Pons (tissue), 1 donor: ENCODE measurements at places on chromosomes 3 and 15.
A peak's percentile ranks its signal among the peaks of the same experiment; 100 is the strongest.

GRCh38 chr15:98794748-98795147, 146.4 kb downstream of the IGF1R start:
- no peak for DNase-seq

DNA sequence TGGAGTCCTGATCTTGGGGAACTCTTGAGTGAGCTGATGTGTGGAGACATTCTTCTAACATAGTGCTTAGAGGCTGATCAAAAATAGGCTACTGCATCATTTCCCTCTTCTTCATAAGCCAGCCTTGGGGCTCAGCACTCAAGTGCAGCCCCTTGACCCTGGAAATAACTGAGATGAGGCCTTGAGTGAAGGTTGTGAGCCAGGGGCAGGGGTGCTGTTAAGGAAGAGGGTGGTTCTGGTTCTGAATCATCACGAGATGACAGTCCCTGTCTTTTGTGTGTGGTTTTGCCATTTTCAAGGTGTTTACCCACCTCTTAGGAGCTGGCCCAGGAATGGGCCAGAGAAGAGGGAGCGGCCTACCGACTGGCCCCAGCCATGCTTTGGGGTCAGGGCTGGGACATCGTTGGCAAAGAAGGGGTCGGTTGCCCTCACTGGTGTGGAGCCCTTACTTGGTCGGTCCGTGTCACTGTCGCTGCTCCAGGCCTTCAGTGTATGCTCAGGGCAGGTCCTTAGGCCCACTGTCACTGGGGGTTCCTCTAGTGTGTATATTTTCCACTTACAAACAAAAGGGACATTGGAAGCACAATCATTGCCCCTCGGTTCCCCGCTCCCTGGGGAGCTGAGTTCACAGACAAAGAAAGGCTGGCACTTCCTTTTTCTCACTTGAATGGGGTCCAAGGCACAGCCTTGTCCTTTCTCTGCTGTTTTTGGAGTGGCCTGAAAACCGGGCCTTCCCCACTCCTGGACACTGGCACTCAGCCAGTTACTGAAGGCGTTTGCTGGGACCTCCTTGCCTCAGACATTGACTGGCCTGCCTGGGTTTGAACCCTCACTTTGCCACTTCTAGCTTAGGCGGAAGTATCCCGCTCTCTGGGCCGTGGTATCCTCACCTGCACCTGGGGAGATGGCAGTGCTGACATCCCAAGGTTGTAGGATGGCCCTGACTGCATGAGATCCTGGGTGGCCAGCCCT, 46.6 kb downstream of the SLC6A6 start:
- DNase-seq: no peak

DNA sequence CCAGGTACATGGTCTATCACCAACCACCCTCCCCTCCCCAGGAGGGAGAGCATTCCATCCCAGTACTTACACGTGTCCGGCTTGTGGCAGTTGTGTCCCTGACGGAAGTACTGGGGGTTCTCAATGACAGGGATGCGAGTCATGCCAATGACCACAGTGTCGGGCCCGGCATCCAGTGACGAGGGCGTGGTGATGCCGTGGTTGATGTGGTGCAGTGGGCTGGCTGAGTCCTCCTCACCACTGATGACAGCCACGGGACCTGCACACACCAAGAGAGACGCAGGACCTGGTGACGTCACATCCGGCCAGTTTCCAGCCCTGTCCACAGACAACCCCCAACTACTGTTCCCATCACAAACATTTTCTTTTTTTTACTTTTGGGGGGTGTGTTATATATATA, 223.8 kb downstream of the NTRK3 start:
- no peak for DNase-seq

GRCh38 chr15:28289694-28290463, 32.1 kb downstream of the HERC2 start:
- DNase-seq: no peak

- no peak for DNase-seq
These were observed 230.5 kb downstream of the MFSD1 start for GRCh38 chr3:159032311-159032710.

- no peak for DNase-seq
These were observed 60.1 kb downstream of the LYSMD4 start for GRCh38 chr15:99673111-99673510.

DNA sequence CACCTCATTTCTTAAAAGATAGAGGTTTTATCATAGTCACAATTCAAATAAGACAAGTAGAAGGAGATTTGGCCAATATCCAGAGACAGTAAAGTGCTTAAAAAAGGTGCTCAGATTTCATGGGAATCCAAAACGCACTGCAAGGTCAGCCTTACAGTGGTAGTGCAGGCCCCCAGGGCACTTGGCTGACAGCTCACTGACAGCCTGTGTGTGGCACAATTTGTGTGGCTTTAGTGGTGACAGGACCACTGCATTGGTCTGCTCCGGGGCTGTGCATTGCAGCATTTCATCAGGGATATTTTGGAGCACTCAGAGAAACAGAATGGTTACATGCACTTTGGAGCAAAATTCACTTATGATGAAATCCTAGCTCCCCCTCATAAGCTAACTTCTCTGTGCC, 544.3 kb downstream of the NTRK3 start:
- DNase-seq: no peak

DNA sequence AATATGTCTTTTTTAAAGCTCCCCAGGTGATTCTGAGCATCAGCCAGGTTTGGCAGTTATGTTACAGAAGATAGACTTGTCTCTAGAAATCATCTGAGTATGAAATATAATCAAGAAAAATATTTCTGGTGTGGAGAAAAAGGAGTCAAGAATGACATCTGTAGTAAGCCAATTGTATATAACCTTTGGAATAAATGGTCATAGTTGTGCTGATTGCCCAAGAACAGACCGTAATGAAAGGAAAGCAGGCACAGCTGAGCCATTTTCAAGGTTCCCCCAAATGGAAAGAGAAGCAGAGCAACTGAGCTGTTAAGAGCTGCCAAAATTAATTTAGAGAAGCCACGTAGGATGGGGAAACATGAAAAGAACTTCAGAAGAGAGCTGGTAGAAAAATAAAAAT, 26.6 kb downstream of the GOLM2 start:
- DNase-seq: no peak

DNA sequence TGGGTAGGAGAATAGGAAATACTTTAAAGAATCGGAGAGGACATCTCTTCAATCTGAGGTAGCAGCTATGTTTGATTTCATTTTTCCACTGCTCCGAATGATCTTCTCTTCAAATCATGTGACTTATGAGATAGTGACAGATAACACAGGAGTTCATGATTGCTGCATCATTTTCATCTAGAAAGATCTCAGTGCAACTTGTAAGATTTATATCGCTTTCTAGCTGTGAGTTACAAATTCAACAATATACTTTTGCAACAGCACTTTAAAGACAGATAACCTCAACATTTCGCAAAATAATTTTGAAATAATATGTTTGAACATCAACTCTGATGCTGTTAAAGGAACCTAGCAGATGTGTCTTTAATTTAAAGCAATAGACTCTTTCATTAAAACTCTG, 99.9 kb upstream of the CCDC80 start:
- no peak for DNase-seq

DNA sequence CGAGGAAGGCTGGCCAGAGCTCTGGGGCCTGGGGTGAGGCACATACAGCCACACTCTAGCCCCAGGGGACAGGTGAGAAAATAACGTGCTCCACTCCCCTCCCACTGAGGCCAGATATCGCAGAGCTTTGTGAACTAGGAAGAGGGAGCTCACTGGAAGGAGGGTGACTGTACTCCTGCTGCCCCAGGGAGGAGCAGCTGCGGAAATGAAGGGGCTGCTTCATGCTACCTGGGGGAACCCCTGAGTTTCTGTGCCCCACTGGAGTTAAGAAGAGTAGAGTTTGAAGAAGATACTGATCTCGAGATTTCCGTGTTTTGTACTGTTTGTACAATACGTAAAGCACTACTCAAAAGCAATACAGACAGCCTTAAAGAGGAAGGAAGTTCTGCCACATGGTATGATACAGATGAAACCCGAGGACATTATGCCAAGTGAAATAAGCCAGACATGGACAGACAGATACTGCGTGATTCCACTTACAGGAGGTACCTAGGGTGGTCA, 44.6 kb downstream of the CMTM6 start:
- peak; percentile 66 for DNase-seq

GRCh38 chr3:118912188-118912587, 122.5 kb downstream of the IGSF11 start:
- no peak for DNase-seq

- no peak for DNase-seq
These were observed 36.3 kb upstream of the SH3BP5 start for GRCh38 chr3:15368561-15369135.

GRCh38 chr15:44676676-44677075, 13.2 kb upstream of the SPG11 start:
- no peak for DNase-seq

GRCh38 chr3:168216851-168217250, 121.1 kb upstream of the GOLIM4 start:
- DNase-seq: no peak

GRCh38 chr3:41148478-41148877, 50.8 kb upstream of the CTNNB1 start:
- DNase-seq: no peak

DNA sequence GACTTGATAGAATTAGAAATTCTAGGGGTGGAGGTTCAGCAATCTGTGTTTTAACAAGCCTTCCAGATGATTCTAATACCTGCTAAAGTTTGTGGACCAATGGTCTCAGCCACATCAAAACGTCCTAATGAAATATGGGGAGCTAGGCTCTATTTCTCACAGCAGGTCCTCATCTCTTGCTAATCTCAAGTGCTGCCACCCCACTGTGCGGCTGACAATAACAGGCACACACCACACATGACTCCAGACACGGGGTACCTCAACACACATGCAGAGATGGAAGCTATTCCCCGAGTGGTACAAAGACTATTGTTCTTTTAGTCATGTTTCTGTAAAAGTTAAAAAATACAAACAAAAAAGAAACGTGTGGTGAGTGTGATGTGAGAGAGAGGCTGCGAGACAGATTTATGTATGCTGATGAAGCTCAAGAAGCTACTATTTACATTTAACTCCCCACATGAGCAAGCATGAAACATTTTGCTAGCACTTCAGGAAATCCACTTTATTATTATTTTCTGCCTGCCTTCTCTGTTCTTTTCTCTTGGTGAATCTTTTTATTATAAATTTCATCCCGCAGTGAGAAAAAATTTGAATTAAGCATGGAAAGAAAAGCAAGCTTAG, 405.6 kb downstream of the MAGI1 start:
- DNase-seq: no peak

DNA sequence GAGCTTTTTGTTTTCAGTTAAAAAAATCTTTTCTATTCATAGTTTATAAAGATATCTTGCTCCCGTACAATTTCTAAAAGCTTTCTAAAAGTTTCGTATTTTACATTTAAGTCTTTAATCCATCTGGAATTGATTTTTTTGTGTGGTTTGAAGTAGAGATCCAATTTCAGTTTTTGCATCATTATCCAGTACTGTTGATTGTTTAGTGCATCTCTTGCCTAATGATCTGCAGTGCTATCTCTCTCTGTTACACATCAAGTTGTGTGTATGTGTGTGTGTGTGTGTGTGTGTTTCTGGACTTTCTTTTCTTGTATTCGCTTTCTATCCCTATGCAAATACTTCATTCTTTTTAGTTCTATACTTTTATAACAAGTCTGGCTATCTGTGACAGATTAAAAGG, 605.8 kb upstream of the DPPA4 start:
- DNase-seq: no peak

DNA sequence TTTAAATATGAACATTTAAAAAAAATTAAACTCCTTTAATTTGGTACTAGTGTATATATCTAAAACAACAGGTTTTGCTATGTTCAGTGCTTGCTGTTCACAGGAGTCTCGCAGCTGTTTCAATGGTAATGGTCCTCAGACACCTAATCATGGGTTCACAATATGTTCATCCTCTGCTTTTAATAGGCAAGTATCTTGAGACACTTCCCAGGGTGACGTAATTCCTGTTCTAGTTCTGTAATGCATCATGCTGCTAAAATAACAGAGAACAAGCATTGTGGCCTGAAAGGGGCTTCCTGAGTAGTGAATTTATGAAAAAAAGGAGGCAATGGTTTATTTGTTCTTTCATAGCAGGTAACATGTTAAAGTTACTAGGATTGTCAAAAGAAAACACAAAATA, 625.2 kb upstream of the GBE1 start:
- DNase-seq: no peak

DNA sequence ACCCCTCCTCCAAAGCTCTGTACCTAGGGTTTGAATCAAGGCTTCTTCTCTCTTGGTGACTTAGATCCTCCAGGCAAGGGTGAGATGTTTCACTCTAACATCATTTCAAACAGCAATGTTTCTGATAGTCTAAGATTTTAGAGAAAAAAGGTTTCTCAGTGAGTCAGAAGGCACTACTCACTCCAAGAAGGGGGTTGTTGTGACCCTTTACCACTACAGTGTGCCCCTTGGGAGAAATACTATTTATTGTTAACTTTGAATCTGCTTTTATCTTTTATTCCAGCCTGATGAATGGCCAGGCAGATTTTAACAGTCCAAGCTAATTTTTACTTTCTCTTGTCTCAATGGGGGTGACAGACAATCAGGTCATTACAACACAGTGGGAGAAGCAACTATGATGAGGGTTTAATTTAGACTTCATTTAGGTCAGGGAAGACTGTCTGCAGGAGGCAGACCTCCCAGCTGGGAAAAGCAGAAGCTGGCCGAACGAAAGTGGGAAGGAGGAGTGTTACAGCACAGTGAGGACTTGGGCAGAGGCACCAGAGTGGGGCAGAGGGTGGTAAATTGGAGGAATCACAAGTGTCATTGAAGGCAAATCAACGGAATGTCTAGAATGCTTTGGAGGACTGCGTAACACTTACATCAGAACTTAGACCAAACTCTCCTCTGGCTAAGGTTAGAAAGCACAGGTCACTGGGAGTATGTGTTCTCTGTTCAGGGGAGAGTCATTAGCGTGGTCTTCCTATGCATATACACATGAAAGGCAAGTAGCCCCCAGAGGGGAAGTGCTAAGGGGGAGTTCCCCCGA, 21.2 kb downstream of the ZNF860 start:
- no peak for DNase-seq

GRCh38 chr3:139260793-139261736, 82.8 kb upstream of the MRPS22 start:
- no peak for DNase-seq

DNA sequence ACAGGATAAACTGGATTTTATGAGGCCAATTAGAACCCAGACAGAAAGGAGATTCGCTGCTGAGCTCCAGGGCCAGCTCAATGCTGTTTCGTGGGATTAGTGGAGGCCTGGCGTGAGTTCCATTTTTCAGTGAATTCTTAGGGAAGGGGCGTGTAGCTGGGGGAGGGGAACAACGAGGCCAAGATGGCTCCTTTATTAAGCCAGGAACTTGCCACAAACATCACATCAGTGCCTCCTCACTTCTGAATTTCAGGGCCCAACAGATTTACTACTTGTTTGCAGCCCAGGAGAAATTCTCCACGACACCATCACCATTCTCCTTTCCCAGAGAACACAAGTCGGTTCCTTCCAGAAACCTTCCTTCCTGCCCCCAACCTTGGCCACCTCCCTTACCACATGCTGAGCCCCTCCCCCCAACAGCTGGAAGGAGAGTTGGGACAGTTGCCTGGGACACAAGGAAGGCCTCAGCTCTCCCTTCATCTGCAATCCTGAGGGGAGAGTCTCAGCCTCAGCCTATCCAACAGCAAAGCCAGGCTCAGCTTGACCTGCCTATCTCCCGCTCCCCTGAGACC, 5.8 kb downstream of the IGDCC4 start:
- DNase-seq: no peak
